Stimulated activated CD4-positive, alpha-beta T cell treated with anti-CD3 and anti-CD28 coated beads, Interleukin-15, amount 100 ng/mL, for 1 hour (primary cell): ENCODE measurements at places on chromosomes 2 and 18.

DNA sequence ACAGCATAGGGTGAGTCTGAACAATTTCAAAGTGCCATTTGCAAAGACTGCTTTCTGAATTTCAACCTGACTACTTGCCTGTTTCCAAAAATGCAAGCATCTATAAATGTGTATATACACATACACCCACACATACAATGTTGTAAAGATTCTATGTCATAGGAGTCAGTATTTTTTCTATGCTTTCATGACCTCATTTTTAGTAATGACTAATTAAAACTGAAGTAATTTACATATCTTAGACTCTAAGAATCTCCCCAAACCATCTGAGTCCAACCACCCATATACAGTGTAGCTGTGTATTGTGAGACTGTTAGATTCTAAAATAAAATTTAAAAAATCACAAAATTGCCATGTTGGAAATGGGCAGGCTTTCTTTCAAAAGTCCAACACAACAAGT lies 162.0 kb upstream of the STK17B start:
- no peak for DNase-seq

DNA sequence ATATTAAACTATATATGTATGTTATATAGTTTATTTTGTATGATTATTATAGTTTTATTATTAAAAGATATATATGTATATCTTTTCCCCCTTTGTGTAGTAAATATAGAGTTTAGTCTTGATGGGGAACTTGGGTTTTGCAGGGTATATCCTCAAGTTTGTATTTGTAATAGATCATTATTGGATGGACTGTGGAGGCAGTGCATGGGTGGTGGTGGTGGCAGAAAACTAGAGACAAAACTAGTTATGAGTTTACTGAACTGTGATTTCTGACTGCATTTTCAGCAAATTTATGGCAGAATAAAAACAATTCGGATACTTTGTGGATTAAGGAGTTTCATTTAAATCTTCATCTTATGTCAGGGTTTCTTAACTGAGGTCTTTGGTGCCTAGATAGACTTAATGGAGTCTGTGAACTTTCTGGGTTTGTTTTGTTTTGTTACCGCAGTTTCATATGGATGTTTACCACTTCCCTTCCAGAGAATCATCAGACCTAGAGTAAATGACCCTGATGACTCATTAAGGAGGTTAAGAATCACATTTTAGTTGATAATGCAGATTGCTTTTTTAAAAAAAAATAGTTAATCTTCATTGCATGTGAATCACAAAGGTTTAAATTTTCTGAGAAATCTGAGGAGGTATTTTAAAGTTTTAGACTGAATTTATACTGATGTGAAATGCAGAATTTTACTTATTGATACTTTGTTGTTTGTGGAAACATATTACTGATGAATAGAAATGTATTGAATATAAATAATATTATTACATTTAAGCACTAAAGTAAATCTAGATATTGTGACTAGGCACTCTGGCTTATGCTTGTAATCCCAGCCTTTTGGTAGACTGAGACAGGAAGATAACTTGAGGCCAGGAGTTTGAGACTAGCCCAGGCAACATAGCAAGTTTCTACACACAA lies 14.5 kb downstream of the EPC2 start:
- DNase-seq: no peak

DNA sequence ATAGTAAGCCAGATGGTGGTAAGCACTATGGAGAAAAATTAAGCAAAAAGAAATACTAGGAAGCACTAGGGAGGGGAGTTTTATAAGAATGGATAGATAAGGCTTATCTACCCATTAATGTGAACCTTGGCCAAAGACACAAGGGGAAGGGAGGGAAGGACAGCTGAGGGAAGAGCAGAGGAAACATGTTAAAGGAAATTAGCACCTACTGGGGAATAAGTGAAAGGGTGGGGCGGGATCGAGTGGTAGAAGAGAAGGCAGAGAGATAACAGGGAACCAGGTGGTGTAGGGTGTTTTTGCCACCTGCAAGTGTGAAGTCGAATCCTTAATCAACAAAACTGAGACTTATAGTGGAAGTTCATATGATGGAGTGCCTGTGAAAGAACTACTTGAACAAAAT lies 1.7 kb downstream of the UNC80 start:
- DNase-seq: no peak

GRCh38 chr2:191197096-191197495 lies 46.3 kb upstream of the STAT4 start:
- DNase-seq: no peak

DNA sequence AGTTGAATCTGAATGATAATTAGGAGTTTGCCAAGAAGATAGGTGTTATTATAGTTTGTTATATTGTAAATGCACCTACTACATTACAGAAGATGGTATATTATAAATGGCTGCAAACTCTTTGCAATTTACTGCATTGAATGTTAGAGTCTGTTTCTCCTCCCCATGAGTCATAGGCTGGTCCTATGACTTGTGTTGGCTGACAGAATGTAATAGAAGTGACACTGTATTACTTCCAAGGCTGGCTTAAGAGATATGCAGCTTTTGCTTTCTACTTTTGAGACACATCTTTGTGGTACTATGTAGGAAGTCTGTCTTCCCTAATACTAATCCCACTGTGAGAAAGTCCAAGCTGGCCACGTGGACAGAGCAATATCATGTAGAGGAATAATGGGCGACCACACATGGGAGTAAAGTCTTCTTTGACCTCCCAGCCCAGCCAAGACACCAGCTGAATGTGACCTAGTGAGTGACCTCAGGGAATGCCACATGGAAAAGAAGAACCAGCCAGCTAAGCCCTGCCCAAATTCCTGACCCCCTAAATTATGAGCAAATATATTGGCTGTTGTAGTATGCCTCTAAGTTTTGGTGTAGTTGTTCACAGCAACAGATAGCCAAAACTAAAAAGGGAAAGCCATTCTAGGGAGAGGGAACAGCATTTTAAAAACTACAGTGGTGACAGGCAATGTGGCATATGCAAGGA lies 6.8 kb upstream of the DDX1 start:
- no peak for DNase-seq

GRCh38 chr2:41152318-41152717 lies 700.4 kb upstream of the SLC8A1 start:
- DNase-seq: no peak
